ENCODE measurements at places on chromosomes 11 and 22.

GRCh38 chr22:42608823-42609361 is 5.8 kb downstream of the POLDIP3 start:
- no peak for DNase-seq

GRCh38 chr11:31834237-31834636 is 23.1 kb upstream of the PAX6 start:
- no peak for DNase-seq

DNA sequence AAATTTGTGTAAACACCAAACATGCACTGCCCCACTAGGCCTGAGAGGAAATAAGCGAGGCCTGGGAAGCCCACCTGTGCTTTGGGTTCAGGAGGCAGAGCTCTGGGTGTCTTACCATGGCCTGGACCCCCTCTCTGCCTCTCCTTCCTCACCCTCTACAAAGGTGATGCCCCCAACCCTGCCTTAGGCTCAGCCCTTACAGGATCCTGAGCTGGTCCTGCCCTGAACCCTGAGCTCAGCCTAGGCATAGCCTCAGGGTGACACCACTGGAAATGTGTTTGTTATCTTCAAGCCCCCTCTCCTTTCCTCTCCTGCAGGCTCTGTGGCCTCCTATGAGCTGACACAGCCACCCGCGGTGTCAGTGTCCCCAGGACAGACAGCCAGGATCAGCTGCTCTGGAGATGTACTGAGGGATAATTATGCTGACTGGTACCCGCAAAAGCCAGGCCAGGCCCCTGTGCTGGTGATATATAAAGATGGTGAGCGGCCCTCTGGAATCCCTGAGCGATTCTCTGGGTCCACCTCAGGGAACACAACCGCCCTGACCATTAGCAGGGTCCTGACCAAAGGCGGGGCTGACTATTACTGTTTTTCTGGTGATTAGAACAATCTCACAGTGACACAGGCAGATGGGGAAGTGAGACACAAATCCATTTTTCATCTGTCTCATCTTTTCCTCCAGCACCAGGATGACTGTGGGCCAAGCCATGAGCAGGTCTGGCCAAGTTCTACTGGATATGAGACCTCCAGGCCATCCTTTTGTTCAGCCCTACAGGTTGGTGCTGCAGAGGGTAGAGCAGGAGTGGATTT is 117.8 kb downstream of the GGTLC2 start:
- DNase-seq = no peak

- no peak for DNase-seq
Observed at GRCh38 chr11:123194337-123195187, 486 bp downstream of the CLMP start.

DNA sequence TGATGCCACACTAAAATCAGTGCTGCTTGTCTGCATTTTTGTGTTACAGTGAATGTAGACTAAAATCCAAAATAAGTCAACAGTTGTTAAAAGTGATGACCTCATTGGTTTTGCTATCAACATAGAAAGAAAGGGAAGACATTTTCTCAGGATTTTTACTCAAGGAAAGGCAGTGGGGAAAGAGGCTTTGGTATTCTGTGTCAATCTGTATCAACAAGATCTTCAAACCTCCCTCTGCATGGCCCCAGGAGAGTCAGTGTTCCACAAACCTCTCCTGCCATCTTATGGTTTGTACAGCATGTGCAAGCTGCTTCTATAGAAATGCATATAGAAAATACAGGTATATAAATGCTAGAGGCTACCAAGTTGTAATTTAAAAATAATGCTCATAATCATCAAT is 13.8 kb upstream of the OR51M1 start:
- DNase-seq = no peak

DNA sequence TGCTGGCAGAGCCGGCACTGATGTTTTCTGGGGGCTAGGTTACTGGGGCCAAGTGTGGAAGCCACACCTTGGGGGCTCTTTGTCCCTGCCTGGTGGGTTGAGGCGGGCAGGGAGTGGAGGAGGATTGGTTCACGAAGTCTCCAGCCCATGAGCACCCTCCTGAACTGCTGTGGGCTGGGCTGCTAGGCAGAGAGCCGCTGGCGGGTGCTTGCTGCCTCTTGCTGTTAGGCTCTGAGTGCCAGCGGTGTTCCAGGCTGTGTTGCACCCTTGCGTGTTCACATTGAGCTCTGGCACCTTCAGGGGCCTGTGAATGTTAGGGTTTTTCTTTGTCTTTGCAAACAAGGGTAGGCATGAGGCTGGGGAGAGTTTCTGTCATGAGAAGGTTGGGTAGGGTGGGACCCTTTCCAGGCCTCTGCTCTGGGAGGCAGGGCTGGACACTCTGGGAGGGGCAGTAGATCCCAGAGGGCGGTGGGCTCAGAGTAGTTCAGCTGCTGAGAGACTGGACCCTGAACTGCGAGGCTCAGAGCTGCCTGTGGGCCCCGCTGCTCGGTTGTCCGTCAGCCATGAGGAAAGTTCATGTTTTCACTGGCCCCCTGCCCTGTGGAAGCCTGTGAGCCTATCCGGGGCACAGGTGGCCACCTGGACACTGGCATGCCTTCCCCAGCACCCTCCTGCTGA is 24.0 kb upstream of the TMEM191C start:
- no peak for DNase-seq

DNA sequence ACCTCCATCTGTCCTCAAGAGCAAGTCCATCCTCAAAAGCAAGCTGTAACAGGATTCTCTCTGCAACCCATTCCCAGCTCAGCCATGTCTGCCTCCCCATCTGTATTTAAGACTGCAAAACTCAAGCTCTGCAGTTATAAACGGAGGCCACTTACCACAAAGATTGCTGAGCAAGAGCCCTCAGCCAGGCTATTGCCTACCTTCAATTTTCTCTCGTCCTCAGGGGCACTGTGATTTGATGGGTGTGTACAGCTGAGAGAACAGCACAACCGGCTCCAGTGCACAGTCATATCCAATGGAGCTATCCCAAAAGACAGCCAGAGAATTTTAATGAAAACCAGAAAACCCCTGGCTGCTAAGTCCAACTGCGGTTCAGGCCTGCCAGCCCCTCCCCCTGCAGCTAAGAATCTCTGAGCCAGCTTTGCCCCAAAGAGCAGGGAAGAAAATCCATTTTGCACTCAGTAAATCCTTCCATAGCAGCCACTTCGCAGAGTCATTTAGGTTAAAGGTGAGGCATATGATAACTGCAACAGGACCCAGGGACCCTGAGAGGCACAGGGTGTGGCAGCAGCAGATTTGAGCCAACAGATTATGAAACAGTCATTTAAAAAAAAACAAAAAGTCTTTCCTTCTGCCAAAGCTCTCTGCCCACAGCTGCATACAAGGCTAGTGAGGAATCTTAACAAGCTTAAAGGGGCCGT is 37.6 kb downstream of the RAB30 start:
- no peak for DNase-seq

DNA sequence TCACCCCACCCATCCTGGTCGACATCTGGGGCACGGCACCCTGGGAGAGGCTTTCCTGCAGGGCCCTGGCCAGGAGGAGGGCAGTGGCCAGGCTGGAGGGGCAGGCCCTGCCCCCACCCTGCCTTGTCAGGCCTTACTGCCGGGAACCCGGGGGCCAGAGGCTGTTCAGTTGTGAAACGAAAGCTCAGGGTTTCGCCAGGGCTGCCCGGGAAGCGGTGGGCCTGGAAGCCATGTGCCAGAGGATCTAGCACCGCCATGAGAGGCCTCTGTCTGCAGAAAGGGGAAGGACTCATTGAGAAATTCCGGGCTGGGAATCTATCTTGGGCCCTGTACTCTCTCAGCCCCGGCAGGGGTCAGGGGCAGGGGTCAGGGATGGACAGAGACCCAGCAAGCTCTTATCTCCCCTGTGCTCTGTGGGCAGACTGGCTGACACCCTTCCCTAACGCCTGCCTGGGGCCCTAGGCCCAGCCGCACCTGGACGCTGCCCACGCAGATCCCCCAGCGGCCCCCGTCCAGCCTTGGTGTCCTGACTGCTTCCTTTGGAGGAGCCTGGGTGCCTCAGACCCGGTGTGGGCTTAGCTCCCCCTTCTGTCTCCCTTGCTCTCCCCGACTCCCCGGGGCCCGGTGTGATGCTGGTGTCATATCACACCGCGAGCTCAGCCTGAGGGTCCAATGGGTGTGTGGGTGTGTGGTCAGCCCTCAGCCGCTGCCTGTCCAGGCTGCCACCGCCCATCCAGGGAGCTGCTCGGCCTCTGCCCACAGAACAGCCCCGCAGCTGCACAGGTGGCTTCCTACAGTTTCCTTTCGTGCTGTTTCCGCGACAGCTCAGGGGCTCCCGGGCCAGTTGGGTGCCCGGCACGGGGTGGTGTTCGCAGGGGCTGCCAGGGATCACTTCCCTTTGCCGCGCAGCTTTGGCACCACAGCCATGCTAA is 6.5 kb downstream of the PIM3 start:
- no peak for DNase-seq

DNA sequence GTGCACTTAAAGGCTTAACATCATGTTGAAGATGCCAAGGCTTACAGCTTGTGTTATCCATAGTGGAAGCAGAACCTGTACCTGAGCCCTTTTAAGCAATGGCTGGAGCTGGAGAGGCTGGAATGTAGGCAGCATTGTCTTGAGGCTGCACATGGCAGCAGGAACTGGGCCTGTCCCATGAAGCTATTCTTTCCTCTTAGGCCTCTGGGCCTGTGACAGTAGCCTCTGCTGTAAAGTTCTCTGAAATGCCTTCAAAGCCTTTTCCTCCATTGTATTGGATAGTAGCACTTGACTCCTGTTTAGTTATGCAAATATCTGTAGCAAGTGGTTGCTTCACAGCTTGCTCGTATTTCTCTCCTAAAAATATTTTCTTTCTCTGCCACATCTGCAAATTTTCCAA is 127.4 kb upstream of the ANO5 start:
- DNase-seq = no peak

- no peak for DNase-seq
Observed at GRCh38 chr11:110349138-110349996, 53.0 kb upstream of the RDX start.

DNA sequence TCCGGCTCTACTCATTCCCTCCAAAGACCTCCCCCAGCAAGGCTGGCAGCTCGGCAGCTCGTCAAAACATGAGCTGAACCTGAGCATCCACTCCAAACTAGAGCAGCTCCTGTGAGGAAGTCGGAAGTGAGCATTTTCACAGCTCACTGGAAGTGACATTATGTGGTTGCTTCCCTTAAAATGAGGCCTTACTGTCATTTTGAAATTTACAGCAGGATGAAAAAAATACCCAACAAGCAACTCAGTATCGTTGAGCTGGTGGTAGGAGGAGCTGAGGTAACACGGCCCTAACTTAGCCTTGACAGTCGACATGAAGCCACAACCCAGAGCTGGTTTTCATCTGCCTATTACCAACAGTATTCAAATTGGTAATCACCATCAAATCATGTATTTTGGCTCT is 38.0 kb upstream of the ARFGAP3 start:
- DNase-seq = no peak

GRCh38 chr11:83455356-83455755 is 169.2 kb upstream of the CCDC90B start:
- no peak for DNase-seq

GRCh38 chr22:18065256-18065655 is 12.5 kb upstream of the PEX26 start:
- DNase-seq = no peak

- DNase-seq = no peak
Observed at GRCh38 chr22:44154436-44154942, 26.2 kb upstream of the PARVG start.

DNA sequence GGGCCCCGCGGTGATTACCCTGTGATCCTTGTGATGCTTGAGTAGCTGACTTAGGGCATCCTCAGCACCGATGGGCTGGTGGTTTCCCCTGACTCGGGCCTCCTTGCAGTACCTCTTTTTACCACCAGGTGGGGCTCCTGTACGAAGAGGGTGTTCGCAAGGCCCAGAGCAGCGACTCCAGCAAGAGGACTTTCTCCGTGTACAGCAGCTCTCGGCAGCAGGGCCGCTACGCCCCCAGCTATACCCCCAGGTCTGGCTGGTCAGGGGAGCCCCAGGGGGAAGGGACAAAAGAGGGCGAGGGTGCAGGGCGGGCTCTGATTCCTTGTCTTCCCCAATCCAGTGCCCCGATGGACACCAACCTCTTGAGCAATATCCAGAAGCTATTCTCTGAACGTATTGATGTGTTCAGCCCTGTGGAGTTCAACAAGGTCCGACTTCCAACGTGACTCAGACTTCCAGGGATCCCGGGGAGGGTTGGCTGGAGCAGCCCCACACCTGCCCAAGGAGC is 1.3 kb upstream of the TM7SF2 start:
- no peak for DNase-seq
